PC-9 (cell line): ENCODE measurements at places on chromosomes 5 and 9. TPM values are rescaled to one million over a fixed set of nuclear protein-coding genes. Genes with fewer than 3 reads are reported as not detected.

The PRR16 gene
- total RNA-seq = 2.8 and 5.0 TPM in 2 replicates

- no peaks in the 10 kb centered on the region for H3K27me3 ChIP-seq
- H3K4me3 ChIP-seq = no peak overlapping the region
- H3K27ac ChIP-seq = no peak overlapping the region
- DNase-seq = no peak
- H3K4me1 ChIP-seq = no peaks in the 10 kb centered on the region; the same call in 1 of the 2 replicates
- H3K36me3 ChIP-seq = no peaks in the 10 kb centered on the region
Observed at GRCh38 chr9:115606838-115607237, 488.9 kb upstream of the TNC start.

- no peak overlapping the region for H3K4me3 ChIP-seq
- H3K4me1 ChIP-seq = peaks cover 30% of the 10 kb centered on the region
- H3K27ac ChIP-seq = no peak overlapping the region
- no peak for DNase-seq
Observed at GRCh38 chr9:94779693-94780290, 53.3 kb downstream of the AOPEP start.

- H3K4me3 ChIP-seq = no peak overlapping the region
- no peaks in the 10 kb centered on the region for H3K27me3 ChIP-seq
- DNase-seq = no peak
Observed at GRCh38 chr9:15121630-15122029, 185.4 kb downstream of the TTC39B start.

- H3K4me3 ChIP-seq = no peak overlapping the region
- no peaks in the 10 kb centered on the region for H3K36me3 ChIP-seq
- DNase-seq = no peak
- no peaks in the 10 kb centered on the region for H3K27me3 ChIP-seq
- H3K27ac ChIP-seq = no peak overlapping the region
Observed at GRCh38 chr9:132770770-132771310, 100.6 kb downstream of the GTF3C4 start.

The LPCAT1 gene
- 90.6 and 96.1 TPM in 2 replicates for total RNA-seq

DNA sequence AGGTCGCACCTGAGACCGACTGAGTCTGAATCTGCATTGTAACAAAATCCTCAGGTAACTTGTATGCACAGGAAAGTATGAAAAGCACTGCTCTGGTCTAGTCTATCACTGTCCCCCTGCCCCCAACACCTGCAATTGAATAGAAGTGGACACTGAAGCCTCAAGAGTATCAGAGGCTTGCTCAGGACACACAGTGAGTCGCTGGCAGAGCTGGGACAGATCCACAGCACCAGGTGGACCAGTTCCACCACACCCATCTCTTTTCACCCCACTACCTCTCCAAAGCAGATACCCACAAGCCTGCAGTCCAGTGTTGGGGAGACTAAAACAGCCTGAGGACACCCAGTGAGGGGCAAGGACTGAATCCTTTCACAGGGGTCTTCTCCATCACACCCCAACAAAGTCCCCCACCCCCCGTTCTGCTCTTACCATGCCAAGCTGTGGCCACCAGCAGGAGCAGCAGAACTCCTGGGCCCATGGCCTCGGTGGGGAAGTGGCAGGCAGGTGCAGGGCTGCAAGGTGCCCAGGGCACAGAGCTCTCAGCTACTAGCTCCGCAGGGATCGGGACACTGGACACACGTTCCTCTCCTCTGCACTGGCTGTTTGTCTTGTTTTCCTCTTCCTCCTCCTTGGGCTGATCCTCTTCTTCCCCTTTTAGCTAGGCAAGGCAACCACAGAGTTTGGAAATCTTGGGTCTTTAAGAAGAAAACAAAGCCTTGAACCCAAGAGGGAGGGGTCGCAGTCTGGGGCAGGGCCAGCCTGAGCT lies at the start of gene CSF1R:
CSF1R (minus strand) TSS at position 605 of the 766 bp plus-strand sequence; CDS start at position 478, 127 bp downstream.
- H3K27me3 ChIP-seq = peaks cover 20% of the 10 kb centered on the region; the same call in 1 of the 2 replicates
- no peaks in the 10 kb centered on the region for H3K4me1 ChIP-seq
- H3K36me3 ChIP-seq = no peaks in the 10 kb centered on the region
- H3K4me3 ChIP-seq = no peak within 1 kb of the TSS
- DNase-seq = no peak

DNA sequence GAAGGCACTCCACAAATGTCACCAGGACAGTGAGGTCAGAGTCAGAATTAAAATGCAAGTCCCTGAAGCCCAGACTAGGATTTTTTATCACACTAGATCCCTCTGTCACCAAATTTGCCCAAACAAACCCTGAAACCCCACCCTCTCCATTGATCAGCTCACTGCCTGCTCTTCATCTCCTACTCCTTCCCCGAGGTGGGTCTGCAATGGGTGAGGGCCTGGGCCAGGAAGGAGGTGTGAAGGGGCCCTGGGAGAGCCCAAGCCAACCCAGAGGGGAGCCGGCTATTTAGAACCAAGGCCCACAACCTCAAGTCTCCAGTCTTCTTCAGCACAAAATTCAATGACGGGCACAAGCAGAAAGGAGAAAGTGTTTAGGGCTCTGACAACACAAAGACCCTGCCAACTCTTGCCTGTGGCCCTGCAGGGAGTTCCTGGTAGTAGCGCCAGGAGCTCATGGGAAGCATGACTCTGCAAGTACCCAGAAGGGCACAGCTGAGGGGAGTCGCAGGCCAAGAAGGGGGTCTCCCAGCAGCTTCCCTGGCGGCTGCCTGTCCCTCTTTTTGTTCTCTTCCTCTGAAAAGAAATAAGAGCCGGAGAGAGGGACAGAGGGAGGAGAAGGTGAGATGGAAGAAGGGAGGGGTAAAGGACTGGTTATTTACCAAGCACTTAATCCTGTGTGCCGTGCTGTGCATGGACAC lies 5.5 kb downstream of the FOXI1 start:
- no peaks in the 10 kb centered on the region for H3K36me3 ChIP-seq
- DNase-seq = no peak
- H3K27me3 ChIP-seq = no peaks in the 10 kb centered on the region
- H3K27ac ChIP-seq = no peak overlapping the region
- no peak overlapping the region for H3K4me3 ChIP-seq

- H3K36me3 ChIP-seq = no peaks in the 10 kb centered on the region
- no peaks in the 10 kb centered on the region for H3K4me1 ChIP-seq
- no peak for DNase-seq
- no peak overlapping the region for H3K4me3 ChIP-seq
Observed at GRCh38 chr5:54484219-54484894, 28.9 kb downstream of the HSPB3 start.
